ENCODE measurements at places on chromosomes 1 and 21.

GRCh38 chr1:227898502-227899140, 49.1 kb downstream of the WNT9A start:
- DNase-seq: no peak

- no peak for DNase-seq
These were observed 176.3 kb downstream of the DENND1B start for GRCh38 chr1:197598935-197599334.

DNA sequence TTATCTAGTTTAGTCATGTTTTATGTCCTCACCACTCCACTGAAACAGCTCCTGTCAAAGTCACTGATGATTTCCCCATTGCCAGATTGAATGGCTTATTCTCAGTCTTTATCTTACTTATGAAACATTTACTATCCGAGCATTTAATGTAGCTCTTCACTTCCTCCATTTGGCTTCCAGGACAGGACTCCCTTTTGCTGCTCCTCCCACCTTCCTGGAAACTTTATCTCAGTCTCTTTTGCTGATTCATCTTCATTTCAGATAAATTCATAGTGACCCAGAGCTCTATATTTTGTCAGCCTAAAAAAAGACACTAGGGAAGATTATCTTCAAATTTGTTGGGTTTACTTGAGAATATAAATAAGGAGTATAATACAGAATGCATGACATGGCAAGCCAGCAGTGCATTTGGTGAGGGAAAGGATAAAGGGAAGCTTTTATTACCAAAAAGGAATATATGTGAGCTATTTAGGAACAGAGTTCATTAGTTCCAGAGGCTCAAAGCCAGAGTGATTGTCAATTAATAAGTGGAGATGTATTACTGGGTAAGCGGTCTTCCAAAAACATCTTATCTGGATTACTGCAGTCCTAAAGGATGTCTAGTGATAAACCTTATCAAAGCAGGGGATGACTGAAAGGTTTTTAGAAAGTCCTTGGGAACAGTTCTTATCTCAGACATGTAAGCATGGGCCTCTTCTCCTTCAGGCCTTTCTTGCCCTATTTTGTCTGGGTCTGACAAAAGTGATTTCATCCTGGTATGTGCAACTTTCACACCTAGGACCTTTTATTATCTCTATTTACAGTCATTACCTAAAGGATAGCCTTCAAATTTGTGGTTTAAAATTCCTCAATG, 25.6 kb downstream of the IL23R start:
- no peak for DNase-seq

GRCh38 chr1:43373066-43373940, 5.5 kb upstream of the ELOVL1 start:
- no peak for DNase-seq

- no peak for DNase-seq
These were observed 24.9 kb upstream of the TENT5B start for GRCh38 chr1:27037518-27037917.

DNA sequence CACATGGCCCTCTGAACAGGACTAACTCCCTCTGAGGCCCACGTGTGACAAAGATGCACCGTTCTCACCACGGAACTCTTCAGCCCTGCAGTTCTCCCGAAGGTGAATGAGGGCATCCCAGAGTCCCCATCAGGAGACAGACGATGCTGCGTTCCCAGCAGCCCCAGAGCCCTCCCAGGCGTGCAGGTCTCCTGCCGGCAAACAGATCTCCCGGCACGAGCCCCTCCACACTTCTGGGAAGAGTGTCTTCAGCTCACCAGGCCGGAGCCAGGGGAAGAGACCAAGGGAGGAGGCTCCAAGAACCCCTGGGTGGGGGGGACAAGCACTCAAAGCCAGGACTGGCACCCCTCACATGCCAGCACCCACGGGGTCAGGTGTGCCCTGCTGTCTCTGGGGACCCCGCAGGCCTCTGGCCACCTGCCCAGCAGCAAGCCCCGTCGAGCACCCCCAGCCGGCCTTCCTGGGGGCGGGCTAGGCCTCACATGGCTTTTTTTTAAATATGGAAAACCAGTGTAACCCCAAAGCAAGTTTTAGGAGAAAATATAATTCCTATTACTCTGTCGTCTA, 45.1 kb upstream of the TRAPPC10 start:
- no peak for DNase-seq

- DNase-seq: no peak
These were observed 145.0 kb upstream of the DUSP10 start for GRCh38 chr1:221886743-221887414.

DNA sequence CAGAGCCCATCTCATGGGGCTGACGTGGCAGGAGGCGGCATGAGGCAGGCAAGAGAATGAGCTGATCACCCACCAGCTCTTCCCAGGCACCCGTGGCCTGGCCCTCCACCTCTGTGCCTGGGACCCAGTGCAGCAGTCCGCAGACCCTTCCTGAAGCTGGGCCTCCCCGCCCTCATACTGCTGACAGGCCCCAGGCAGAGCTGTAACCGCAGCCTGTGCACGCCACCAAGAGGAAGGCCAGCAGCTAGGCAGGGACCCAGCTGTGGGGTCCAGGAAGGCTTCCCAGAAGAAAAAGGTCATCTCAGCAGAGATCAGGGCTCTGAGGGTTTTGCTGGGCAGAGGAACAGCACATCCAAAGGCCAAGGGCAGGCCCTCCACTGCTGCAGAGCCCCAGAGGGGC, 9.8 kb upstream of the MTFR1L start:
- DNase-seq: no peak

DNA sequence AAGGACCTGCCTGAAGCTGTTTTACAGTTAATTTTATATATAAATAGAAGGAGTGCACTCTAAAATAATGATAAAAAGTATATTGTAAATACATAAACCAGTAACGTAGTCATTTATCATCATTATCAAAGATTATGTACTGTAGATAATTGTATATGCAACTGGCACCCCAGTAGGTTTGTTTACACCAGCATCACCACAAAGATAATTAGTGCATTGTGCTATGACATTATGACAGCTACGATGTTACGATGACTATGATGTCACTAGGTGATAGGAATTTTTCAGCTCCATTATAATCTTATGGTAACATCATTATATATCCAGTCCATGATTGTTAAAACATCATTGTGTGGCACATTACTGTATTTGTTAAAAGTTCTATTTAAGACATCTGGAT, 185.2 kb downstream of the LBR start:
- no peak for DNase-seq

GRCh38 chr1:151891512-151891911, 17.8 kb downstream of the THEM4 start:
- no peak for DNase-seq

- no peak for DNase-seq
These were observed 72.3 kb downstream of the MAP10 start for GRCh38 chr1:232877365-232878028.

DNA sequence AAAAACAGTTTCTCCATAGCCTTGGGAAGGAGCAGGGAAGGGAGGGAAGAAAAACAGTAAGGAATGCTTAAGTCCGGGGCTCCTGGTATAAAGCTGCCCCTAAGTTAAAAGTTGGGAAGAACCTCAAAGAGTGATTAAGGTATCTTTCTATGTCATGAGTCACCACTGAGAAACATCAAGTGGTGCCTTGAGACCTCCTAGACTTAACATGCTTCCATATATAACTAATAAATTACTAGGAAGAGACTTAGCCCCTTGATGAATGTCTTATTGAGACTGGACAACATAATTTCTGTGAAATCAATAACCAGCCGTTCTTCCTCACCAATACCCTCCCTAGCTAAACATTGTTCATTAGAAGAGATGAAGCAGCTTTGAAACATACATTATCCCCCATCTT, 121.8 kb upstream of the SLC44A3 start:
- DNase-seq: no peak

GRCh38 chr1:93661829-93662474, 19.7 kb downstream of the BCAR3 start:
- no peak for DNase-seq

GRCh38 chr21:25586326-25586725, 21.0 kb downstream of the MRPL39 start:
- no peak for DNase-seq

DNA sequence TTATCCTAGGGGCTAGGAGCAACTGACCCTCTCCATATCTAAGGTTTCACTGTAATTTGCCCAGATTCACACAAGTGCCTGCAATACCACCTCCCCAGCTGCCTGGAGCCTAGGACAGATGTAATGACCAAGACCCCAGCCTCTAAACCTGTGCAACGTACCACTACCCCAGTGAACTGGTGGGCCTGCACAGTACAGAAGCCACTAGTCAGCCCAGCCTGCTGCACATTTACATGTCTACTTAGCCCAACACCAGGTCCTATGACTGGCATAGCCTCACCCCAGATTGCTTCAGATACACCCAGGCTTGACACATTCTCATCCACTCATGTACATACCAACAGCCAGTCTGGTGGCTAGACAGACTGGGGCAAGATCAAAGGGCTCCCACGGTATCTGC, 1336.6 kb downstream of the BRINP3 start:
- DNase-seq: no peak

DNA sequence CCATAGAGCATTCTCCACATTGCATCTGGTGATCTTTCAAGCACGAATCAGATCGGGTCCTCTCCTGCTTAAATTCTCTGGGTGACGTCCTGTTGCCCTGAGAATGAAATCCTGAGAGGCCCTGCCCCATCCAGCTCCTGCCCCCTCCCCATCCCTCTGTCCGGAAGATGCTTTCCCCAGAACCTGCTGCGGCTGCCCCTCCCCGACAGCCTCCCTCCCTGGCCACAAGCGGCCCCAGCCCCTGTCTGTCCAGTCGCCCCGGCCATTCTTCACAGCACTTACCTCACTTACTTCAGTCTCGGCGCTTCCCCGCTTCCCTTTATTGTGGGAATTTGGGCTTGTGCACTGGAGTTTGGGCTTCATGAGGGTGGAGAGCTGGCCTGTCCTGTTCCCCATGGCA, 40.3 kb downstream of the TAS1R2 start:
- no peak for DNase-seq

DNA sequence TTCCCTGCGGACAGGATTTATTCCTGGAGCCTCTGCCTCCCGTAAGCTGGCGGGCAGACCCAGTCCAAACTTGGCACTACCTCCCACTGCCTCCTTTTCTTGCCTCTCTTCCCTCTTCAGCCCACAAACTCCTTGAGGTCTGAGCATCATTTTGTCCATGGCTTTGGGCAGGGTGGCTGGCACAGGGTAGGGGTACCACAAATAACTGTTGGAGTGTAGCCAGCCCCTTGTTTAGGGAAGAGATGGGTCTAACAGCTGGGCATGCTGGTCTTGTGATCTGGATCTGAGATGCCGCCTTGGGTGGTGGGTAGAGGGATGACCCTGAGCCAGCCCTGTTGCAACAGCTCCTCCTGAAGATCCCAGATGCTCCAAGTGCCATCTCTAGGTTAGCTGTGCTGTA, 71.4 kb upstream of the CLDN14 start:
- no peak for DNase-seq

GRCh38 chr1:156550346-156550745, 22.0 kb downstream of the IQGAP3 start:
- DNase-seq: no peak

- no peak for DNase-seq
These were observed 1326.5 kb upstream of the B3GALT2 start for GRCh38 chr1:194512957-194513356.

GRCh38 chr1:101005871-101006270, 19.7 kb downstream of the DPH5 start:
- peak; percentile 14 for DNase-seq

DNA sequence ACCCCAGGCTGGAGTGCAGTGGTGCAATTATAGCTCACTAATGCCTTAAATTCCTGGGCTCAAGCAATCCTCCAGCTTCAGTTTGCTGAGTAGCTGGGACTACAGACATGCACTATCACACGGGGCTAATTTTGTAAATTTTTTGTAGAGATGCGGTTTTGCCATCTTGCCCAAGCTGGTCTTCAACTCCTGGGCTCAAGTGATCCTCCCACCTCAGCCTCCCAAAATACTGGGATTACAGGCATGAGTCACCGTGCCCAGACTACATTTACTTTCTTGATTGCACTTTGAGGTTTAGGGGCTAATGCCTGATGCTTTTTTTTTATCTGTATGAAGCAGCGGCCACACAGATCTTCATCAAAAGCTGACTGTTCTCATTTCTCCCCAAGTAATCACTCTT, 124.6 kb downstream of the KIF26B start:
- no peak for DNase-seq

DNA sequence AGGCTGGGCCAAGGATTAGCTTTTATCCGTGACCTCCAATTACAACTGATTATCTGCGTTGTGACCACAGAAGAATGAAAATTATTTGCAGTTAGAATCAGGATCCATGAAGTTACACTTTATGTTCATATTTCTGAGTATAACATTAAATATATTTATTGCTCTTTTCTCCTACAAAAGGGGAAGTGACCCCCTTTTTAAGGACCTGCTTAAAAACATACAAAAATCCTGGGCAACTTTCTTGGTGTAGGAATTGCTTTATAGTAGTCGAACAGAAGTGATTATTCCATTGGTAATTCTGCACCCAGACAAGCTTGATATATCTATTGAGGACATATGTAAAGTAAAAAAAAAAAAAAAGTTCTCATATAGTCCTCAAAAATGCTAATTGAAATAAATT, 208.7 kb downstream of the MRPL39 start:
- no peak for DNase-seq

GRCh38 chr21:36070999-36071398, 1.2 kb downstream of the CBR1 start:
- DNase-seq: no peak

- DNase-seq: no peak
These were observed 91.4 kb downstream of the NR5A2 start for GRCh38 chr1:200118779-200119505.

- DNase-seq: no peak
These were observed 63.9 kb upstream of the BARHL2 start for GRCh38 chr1:90780981-90781380.

- no peak for DNase-seq
These were observed 8.6 kb upstream of the SLC25A34 start for GRCh38 chr1:15727424-15727823.

DNA sequence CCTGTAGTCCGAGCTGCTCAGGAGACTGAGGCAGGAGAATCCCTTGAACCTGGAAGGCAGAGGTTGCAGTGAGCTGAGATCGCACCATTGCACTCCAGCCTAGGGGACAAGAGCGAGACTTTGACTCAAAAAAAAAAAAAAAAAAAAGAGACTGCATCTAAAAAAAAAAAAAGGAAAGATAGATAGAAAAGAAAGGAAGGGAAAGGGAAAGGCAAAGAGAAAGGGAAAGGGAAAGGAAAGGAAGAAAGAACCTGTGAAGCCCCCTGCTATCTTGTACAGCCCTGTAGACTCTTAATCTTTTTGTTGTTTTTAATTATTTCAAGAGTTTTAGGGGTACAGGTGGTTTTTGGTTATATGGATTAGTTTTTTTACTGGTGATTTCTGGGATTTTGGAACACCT, 46.0 kb upstream of the MUTYH start:
- no peak for DNase-seq

DNA sequence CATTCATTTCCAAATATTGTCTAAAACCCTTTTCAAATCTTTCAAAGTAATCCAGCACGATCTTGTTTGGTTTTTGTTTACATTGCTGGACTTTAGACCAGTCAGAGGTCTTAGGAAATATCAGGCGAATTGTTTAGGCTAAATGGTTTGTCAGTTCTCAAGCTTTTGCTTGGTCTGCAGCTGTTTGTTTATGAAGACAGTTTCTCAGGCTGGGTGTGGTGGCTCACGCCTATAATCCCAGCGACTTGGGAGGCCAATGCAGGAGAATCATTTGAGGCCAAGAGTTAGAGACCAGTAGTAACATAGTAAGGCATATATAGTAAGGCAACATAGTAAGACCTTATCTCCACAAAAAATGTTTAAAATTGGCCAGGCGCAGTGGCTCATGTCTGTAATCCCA, 77.5 kb downstream of the DNTTIP2 start:
- DNase-seq: no peak

Data from activated CD4-positive, alpha-beta T cell treated with anti-CD3 and anti-CD28 coated beads, Interleukin-2, amount 50 U/mL, for 48 hours (primary cell).